ENCODE measurements at places on chromosomes 2 and 18.

DNA sequence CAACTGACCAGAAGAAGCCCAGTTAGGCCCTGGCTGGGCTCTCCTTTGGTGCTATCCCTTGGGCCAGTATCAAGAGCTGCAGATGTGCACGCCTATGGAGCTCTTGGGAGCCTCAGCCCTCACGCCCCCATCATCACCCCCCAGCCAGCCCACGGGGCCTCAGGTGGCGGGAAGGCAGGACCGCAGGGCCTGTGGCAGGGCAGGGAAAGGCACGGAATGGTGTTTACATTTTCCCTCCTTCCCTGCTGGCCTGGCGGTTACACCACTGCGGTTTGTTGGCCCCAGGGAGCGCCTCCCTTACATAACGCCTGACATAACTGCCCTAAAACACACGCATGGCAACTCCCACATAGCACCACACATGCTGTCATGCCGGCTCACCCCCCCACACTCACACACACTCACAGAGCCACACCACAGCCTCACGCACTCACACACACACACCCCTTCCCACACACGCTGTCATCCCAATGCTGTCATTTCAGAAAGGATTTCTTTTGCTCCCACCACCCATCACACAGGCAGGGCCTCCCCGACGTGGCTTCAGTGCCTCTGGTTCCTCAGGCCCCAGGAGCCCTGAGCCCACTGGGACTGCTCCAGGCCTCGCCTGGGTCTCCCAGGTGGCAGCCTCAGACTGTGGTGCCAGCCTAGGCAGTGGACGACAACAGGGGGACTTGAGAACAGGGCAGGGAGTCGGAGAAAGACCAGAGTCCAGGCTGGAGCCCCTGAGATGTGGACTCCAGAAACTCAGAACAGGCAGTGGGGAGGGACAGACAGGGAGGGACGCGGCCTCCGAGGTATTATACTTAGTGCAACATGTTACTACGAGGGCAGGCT, 15.7 kb downstream of the ZFP36L2 start:
- DNase-seq: no peak

DNA sequence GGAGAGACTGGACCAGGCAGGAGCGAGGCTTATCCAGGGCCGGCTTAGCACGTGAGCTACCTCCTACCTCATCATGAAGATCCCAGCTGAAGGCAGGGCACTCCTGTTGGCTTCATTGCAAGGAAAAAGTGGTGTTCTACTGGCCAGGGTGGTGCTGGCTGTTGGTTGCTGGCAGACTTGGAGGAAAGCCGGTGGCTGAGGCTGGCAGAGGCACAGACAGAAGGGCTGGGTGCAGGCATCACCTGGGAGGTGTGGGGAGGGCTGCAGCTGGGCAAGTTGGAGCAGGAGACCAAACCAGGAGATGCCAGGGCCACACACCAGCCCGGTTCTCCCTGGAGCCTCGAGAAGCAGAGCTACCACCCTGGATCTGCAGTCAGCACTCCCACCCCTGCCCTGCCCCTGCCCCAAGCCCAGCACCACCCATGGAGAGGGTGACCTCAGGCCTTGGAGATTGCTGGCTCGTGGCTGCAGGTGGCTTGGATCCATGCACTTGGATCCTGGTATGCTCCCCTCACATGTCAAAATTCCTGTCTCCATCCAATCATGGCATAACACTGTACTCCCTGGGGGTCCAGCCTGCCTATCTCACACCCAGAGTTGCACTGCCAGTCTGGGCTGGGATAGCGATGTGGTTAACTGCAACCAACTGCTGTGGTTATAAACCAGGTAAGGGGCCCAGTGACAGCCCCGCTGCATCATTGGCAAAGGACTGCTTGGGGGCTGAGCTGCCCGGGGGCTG, 49.7 kb downstream of the GLI2 start:
- DNase-seq: no peak

GRCh38 chr18:62437235-62438017, 85.4 kb upstream of the ZCCHC2 start:
- no peak for DNase-seq

DNA sequence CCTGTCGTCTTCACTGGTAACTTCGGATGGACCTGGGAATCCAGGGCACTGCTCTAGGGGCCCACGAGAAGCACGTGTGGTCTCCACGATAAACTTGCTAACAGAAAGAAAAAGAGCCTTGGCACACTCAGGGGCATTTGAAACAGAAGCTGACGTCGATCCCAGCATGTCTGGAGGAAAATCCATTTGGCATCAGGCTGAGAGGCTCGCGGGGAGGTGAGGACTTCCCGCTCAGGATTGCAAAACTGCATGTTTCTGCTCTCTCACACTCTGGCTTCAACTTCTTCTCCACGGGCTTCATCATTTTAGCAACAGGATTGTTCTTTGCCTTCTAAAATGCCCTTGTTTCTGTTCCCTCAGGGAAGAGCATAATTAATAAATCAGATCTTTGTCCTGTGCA, 181.7 kb upstream of the COPS8 start:
- no peak for DNase-seq

DNA sequence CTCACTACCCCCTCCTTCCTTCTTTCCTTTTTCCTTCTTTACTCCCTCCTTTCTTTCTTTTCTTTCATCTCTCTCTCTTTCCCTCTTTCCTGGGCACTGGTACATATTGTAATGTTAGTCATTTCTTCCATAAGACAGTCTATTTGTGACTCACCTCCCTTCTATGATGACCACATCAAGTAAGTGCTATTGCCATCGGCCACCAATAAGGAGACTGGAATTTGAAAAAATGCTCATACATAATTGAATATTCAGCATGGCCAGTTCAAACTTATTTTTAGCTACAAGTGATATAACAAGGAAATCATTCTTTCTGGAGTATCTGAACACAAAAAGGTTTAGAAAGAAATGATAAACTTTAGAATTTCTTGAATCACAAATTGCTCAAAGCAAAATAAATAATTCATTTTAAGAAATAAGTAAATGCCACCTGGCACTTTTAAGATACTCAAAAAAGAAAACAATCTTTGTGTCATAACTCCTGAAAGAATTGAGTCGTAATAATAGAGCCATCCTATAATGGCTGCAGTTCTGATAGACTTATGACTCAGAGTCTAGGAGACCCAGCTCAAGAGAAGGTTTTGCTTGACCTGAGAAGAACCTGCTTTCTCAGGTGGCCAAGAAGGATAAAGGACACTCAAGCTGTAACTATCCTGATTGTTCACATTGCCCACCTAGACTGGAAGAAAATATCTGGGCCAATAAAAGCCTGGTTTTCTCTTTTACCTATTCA, 51.6 kb upstream of the CCBE1 start:
- DNase-seq: no peak

DNA sequence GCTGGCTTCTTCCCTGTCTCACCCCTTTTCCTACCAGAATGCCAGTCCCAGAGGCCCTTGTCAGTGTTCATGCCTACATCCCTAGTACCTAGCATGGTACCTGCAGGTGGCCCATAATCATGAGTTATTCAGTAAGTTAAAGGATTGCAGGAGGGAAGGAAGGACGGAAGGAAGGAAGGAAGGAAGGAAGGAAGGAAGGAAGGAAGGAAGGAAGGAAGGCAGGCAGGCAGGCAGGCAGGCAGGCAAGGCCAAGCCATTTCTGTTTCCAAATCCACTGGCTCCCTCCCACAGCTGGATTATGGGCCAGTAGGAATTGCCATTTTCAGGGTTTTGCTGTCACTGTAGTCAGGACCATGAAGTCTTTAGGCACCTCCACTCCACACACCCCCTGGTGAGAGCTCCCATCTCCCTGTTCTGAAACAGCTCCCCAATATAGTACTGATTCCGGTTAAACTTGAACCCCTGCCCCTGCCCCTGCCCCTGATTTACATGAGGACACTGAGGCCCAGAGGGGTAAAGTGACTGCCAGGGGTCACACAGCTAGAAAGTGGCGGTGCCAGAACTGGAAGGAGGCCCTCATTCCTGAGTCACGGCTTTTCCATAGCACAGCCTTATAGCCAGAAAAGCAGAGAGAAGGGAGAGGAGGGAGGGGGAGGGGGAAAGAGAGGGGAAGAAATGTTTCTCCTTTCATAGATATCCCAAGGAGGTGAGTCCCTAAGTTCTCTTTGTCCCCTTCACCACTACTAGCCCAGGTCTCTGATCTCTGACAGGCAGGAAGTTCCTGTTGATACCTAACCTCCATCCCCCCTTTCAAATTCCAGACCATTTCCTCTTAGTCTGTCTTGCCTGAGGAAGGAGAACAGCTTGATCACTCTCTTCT, 12.2 kb upstream of the TNS1 start:
- no peak for DNase-seq

GRCh38 chr18:13611142-13611600, 115.2 kb downstream of the FAM210A start:
- DNase-seq: peak; percentile 65

DNA sequence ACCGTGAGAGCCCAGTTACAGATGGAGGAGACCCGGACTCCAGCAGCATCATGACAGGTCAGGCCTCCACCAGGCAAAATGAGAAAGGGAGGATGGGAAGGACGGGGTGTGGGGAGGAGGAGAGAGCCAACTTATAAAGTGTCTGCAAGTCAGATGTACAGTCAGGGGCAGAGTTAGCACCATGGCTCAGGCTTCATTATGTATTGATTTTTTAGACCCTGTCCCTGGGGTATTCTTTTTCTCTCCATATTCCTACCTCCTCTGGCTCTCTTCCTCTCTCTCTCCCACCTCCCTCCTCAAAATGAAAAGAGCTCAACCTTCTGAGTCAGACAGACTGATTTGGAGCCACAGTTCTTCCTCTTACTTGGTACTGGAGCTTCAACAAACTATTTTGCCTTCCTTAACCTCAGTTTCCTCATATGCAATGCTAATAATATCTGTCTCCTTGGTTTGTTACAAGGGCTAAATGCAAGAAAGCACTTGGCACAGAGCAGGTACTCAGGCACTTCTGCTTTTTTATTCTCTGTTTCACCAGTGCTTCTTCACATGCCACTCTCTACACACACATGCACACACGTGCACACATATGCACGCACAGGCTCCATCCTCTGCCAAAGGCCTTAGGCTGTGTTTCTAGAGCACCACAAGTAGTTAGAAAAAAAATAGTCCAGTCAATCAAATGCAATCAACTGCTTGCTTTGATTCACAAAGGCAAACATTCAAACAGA, 92.3 kb upstream of the PKDCC start:
- no peak for DNase-seq

GRCh38 chr2:112683550-112684414, 37.0 kb upstream of the NT5DC4 start:
- DNase-seq: no peak

DNA sequence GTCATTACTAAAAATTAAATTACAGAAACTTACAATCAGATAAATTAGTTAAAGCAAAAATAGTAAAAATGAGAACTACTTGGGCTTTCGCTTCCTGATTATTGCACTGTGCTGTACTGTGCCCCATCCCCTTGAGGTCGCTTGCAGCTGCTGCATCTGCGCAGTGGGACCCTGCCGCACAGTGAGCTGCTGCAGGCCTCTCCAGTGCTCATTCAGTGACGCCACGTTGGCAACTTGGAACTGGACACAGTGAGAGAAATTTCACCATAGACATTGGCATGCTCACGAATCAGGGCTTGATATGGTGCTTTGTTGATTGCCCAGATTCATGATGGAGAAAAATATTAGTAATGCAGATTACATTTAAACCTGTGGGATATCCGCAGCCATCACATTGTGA, 290.8 kb upstream of the MYT1L start:
- no peak for DNase-seq

GRCh38 chr2:120672526-120673204, 63.0 kb upstream of the GLI2 start:
- DNase-seq: no peak
